Osteoblast (primary cell): ENCODE measurements at places on chromosomes 11 and 22. TPM values are rescaled to one million over a fixed set of nuclear protein-coding genes. Genes with fewer than 3 reads are reported as not detected.
A peak's percentile ranks its signal among the peaks of the same experiment; 100 is the strongest.

- DNase-seq, result no peak
Measured at GRCh38 chr11:94730153-94730552, 38.0 kb upstream of the AMOTL1 start.

DNA sequence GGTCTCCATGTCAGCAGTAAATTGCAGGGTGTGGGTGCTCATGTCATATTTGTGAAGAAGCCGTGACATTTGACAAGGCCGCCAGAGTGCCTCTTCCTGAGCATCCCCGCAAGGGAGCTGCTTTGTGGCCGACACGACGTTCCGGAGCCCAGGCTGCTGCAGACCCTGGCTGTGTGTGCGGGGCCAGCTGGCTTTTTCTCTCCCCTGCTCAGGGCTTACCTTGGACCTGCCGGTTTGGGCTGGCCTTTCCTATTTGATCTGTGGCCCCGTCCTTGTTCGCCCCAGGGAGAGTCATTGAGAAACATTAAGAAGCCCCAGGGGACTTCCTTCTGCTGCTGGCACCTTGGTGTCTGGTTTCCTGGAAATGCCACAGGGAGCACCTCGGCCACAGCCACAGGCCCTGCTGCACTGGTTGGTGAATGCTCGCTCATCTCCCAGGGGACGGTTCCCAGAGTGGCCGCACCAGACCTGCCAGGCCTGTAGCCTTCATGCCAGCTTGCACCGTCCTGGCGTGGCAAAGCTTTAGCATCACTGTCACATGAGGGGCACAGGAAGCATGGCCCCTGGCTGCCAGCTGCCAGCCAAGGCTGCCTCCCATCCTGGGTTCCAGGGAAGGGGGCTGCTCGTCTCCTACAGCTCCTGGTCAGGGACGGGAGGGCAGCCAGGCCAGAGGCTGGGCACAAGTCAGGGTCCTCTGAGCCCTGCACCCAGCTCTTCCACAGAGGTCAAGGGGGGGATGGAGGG is 5.4 kb downstream of the GRK2 start:
- peak; percentile 85 for DNase-seq

GRCh38 chr22:24707470-24707801 is 67.1 kb downstream of the PIWIL3 start:
- peak; percentile 73 for DNase-seq

- DNase-seq, result no peak
Measured at GRCh38 chr11:15613789-15614188, 499.1 kb downstream of the INSC start.

- DNase-seq, result no peak
Measured at GRCh38 chr11:44791316-44791925, 64.7 kb downstream of the TSPAN18 start.

DNA sequence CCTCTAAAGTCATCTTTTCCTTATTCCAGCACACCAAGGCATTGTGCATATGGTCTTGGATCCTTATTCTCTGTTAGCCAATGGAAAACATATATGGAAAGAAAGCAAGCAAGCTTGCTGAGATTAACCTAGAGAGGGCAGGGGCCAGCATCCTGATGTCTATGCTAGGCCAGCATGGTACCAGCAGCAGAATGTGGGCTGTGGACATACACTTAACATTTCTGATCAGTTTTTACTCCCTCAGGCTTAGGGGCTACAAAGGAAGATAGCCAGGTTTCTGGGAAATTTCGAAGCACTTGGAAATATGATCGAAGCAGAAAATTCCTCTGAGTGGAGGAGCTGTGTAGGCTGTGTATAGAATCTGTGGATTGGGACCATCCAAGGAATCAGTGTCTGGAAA is 67.0 kb downstream of the ST3GAL4 start:
- DNase-seq, result no peak

The RAB39A gene
- not detected in 2 replicates for total RNA-seq

The BLID gene
- 18.1 and 20.0 TPM in 2 replicates for total RNA-seq

The TYR gene
- not detected in 2 replicates for total RNA-seq

The KCNK7 gene
- total RNA-seq, result 0.29 TPM in 1 of 2 replicates, not detected in the other

The FJX1 gene
- 10.3 and 13.8 TPM in 2 replicates for total RNA-seq

The OR5AK2 gene
- not detected in 2 replicates for total RNA-seq

The ESAM gene
- total RNA-seq, result under 0.01 and 0.29 TPM in 2 replicates

The CELSR1 gene
- 2.7 and 3.6 TPM in 2 replicates for total RNA-seq

The KRTAP5-2 gene
- total RNA-seq, result not detected in 2 replicates

DNA sequence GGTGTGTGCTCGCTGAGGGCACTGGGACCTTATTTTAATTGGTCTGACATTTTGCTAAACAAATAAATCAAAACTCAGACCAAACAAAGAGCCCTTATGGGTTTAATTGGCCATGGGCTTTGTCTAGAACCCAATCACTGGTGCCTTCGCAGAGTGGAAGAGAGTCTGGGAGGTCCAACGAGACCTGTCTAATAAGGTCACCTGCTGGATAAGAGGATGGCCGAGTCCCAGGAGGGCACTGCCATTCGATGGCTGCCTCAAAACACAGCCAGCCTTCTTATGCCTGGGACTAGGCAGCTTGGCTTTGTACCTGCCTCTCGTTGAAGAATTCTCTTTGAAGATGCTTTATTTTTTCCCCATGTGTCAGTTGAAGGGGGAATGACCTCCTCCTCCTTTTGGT is 171.1 kb downstream of the CEP164 start:
- no peak for DNase-seq

The DDX25 gene
- under 0.01 TPM in 1 of 2 replicates, not detected in the other for total RNA-seq

- peak; percentile 66 for DNase-seq
Measured at GRCh38 chr22:28222052-28222451, 303.0 kb upstream of the PITPNB start.

DNA sequence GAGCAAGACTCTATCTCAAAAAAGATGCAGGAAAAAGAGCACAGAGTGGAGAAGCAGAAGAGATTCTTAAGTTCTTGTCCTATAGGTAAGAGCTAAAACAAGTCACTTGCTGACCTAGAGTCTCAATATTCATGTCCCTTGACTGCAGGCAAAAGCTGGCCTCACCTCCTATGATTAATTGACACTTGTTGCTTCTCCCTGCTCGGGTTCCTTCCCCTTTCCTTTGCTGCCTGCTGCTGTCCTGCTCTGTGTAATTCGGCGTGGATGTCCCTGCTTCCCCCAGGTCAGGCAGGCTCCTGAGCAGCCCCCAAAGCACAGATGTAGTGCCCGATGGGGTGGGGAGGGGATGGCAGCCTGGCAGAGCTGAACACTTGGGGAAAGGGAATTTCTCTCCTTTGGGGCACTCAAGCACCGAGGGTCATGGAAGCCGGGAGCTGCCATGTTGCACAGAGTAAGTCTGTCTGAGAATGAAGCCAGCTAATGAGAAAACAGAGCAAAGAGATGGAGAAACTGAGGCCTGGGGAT is 60.8 kb upstream of the NUP50 start:
- DNase-seq, result peak; percentile 53

- no peak for DNase-seq
Measured at GRCh38 chr11:7596975-7597391, 76.3 kb downstream of the CYB5R2 start.

The ANGPTL5 gene
- 1.2 and 1.8 TPM in 2 replicates for total RNA-seq

The CCDC81 gene
- 0.36 and 0.88 TPM in 2 replicates for total RNA-seq

DNA sequence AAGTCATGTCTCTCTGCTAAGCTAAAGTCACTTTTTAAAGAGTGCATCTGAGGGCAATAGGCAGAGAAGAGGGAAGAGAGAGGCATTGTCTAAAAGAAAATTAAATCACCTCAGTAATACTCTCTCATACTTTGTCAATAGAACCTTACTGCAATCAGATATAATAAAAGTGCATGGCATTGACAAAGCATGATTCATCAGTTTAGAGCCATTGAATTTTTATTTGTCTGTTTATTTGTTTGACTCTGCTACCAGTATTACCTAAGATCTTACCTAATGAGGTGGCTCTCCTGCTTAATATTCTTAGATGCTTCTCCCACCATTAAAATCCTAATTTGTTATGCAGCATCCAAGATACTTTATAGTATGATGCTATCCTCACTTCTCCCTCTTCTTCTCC is 209.0 kb downstream of the PGR start:
- DNase-seq, result no peak

DNA sequence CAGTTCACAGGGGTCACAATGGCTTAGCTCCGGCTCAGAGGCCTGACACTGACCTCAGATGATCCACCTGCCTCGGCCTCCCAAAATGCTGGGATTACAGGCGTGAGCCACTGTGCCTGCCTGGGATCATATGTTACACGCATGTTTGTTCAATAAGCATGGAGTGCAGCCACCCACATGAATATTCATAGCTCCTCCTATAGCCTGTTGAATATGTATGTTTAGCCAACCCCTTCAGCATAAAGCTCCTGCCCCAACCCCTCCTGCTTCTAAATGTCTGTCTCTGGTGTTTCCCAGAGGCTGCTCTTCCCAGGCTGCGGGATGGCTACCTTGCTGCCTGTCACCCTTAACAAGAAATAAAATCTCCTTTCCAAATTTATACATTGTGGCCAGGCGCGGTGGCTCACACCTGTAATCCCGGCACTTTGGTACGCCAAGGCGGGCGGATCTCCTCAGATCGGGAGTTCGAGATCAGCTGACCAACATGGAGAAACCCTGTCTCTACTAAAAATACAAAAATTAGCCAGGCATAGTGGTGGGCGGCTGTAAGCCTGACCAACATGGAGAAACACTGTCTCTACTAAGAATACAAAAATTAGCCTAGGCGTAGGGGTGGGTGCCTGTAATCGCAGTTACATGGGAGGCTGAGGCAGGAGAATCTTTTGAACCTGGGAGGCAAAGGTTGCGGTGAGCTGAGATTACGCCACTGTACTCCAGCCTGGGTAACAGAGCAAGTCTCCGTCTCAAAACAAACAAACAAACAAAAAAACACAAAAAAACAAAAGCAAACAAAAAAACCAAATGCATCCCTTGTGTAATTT is 1.1 kb upstream of the APOBEC3F start:
- no peak for DNase-seq

DNA sequence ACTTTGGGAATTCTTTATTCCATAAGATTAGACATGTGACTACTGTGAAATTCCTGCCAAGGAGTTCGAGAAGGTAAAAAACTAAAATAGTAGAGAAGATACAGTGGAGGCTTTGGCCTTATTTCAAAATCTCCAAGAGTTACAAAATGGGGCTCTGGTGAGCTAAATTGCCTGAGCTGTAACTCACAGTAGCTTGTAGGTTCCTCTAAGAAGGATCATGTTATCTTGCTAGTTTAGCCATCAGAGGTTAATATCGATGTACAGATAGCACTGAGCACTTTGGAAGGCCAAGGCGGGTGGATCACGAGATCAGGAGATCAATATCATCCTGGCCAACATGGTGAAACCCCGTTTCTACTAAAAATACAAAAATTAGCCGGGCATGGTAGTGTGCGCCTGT is 81.1 kb downstream of the USP35 start:
- no peak for DNase-seq

DNA sequence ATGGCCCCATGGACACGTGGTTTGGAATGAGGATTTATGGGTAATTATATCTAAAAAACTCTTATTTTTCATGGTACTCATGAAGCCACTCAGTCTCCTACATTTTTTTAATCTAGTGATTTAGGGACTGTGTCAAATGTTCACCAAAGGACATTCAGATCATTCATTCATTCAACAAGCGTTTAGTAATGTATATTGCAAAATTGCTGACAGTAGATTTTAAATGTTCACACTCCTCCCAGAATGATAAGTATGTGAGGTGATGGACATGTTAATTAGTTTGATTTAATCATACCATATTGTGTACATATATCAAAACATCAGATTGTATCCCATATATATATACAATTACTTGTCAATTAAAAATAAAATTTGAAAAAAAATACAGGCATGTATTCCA is 40.8 kb upstream of the E2F8 start:
- no peak for DNase-seq

GRCh38 chr11:64723117-64723906 is at the start of gene NRXN2:
TSS of gene NRXN2 (minus strand) at chr11:64723197. CDS start at chr11:64713699, 9,498 bp downstream.
- DNase-seq, result peak; percentile 100

The OTOG gene
- not detected in 2 replicates for total RNA-seq

DNA sequence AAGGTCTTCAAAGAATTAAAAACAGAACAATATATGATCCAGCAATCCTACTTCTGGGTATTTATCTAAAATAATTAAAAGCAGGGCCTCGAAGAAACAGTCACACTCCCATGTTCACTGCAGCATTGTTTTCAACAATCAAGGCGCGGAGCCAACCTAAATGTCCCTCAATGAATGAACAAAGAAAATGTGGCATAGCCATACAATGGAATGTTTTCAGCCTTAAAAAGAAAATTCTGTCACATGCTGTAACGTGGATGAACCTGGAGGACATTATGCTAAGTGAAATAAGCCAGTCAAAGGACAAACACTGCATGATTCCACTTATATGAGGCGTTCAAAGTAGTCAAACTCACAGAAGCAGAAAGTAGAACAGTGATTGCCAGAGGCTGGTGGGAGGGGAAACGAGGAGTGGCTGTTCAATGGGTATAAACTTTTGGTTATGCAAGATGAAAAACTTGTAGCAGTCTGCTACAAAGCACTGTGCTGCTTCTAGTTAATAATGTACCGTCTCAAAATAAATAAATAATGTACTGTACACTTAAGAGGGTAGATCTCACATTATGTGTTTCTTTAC is 41.2 kb downstream of the SNX19 start:
- no peak for DNase-seq

- no peak for DNase-seq
Measured at GRCh38 chr11:70314730-70315129, 44.2 kb downstream of the PPFIA1 start.

The NARS2 gene
- total RNA-seq, result 12.7 and 19.5 TPM in 2 replicates

The IGLL1 gene
- total RNA-seq, result not detected in 2 replicates

The MPPED2 gene
- total RNA-seq, result 1.2 and 2.2 TPM in 2 replicates

- peak; percentile 66 for DNase-seq
Measured at GRCh38 chr22:36728505-36728904, 25.0 kb upstream of the CACNG2 start.
